IPS-NIHi11 (cell line): ENCODE measurements at places on chromosomes 5 and 9.

DNA sequence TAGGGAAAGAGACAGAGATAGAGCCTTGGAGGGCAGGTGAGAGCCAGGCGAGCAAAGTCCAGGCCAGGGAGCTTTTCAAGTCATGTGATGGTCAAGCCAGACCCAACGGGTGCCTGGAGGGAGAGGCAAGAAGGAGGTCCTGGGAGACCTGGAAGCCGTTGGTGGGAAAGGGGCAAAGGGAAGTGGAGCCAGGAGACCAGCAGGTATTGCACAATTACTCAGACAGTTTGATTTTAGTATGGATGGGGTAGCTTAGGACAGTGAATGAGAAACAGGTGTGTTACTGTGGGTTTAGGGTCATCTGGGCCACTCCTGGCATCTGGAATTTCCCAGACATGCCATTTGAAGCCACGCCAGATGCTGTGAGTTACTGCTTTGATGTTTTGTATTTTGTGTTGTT, 5.1 kb downstream of the SECISBP2 start:
- no peak for DNase-seq

- no peak for DNase-seq
Measured at GRCh38 chr9:83489961-83490360, 48.2 kb downstream of the FRMD3 start.

DNA sequence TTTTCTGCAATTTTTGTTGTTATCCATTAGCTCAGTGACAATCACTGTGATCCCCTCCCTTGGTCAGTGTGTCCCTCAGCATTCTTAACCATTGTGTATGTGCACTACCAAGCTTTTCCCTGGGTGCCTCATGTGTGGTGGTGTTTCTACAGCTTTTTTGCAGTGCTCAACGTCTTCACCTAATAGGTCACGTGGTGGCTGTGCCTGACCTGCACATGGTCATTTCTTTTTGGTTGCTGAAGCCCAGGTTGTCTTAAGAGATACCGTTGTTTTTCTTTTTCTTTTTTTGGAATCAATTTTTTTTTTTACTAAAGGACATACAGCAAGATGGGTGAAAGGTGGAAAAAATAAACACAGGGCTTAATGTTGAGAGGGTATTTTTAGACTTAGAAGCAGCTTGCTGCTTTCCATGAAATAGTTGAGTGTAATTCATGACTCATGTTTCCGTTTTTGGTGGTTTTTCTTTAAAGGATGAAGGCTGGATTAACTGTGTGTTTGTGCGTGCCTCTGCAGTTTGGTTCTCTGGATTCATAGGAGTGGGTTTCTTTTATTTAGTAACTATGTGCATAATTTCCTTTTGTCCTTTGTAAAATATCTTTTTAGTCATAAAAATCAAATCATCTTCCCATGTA, 22.2 kb downstream of the SH3GL2 start:
- DNase-seq, result no peak

DNA sequence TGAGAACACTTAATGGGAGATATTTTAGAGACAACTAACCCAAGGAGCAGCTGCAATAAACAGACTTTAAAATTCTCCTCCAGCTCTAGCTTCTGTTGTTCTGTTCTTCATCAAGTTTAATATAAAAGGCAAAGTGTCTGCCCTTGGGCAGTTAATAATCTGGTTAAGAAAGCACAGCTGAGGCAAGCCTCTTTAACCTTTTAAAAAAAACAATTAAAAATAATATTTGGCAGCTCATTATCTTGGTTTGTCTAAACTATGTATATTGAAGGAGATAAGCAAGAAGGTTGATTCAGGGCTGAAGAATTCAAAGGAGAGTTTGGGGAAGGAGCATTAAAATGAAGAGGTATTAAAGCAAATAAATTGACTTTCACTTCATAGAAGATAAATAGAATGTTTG, 75.4 kb downstream of the TSSK1B start:
- no peak for DNase-seq

DNA sequence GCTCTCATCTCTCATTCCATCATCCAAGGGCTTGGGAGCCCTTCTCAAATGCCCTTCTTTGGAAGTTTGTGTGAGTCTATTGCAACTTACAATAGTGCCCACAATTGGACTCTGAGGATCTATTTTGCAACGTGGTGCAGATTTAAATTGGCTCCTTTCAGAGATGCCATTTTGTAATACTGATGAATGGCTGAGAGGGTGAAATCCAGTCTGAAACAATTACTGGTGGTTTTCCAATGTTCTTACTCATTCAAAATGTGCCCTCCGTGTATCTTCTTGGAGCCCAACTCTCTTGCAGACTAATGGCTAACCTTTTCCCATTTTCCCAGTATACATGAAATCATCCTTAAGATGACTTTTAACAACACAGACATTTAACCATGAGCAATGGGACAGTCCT, 6.1 kb downstream of the ZNF462 start:
- DNase-seq, result no peak

- DNase-seq, result no peak
Measured at GRCh38 chr5:71576241-71576640, 10.9 kb upstream of the MCCC2 start.

- DNase-seq, result no peak
Measured at GRCh38 chr9:135925496-135926133, 18.3 kb upstream of the CAMSAP1 start.

- DNase-seq, result no peak
Measured at GRCh38 chr5:95244479-95244878, 40.4 kb downstream of the MCTP1 start.

- peak; percentile 33 for DNase-seq
Measured at GRCh38 chr9:38352530-38353328, 39.8 kb upstream of the ALDH1B1 start.
